ENCODE measurements at places on chromosomes 11 and 22.
A peak's percentile ranks its signal among the peaks of the same experiment; 100 is the strongest.

DNA sequence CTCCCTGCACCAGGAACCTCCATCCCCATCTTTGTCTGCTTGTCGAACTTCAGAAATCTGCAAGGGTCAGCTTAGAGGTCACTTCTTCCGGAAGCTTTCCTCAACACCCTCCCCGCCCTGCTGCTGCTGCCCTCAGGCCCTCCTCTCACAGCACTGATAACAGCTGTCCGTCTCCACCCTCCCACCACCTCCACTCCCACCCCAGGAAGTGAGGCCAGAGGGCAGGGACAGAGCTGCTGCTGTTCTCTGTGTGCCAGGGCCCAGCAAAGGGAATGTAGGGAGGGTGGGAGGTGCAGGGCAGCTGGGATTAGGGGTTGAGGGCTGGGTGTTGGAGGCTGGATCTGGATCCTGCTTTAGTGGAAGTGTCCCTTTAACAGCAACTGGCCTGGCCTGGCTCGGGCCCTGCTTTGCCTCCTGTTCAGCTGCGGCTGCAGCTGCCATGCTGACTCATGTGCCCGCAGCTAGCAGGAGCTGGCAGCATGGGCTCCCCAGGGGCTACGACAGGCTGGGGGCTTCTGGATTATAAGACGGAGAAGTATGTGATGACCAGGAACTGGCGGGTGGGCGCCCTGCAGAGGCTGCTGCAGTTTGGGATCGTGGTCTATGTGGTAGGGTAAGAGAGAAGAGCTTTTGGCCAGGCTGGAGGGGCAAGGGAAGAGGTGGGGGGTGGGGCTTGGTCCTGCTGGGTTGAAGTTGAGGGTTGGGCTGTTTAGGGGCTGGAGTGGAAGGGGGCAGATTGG is at the start of gene P2RX6:
TSS of gene P2RX6 (plus strand) at position 440 of the 740 bp plus-strand sequence. CDS start at position 450, 10 bp downstream.
- peak; percentile 72 for DNase-seq

DNA sequence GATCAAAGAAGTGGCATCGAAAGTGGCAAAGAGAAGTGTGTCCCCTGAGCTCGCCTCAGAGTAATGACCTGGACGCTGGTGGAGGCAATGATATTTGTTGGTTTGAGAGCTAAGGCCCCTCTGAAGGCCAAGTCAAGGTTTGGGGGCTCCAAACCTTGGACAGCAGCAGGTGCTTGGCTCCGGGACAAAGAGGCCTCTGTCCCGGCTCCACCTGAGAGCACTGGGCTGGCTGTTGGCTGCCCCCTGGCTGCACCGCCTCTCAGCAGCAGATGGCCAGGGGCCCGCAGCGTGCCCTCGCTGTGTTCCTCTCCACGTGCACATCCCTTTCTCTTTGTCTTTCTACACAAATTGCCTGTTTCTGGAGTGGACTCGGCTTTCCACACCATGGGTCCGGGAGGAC is 301.3 kb downstream of the NTM start:
- DNase-seq, result no peak

GRCh38 chr11:10539339-10539738 is 1.6 kb downstream of the RNF141 start:
- DNase-seq, result no peak

DNA sequence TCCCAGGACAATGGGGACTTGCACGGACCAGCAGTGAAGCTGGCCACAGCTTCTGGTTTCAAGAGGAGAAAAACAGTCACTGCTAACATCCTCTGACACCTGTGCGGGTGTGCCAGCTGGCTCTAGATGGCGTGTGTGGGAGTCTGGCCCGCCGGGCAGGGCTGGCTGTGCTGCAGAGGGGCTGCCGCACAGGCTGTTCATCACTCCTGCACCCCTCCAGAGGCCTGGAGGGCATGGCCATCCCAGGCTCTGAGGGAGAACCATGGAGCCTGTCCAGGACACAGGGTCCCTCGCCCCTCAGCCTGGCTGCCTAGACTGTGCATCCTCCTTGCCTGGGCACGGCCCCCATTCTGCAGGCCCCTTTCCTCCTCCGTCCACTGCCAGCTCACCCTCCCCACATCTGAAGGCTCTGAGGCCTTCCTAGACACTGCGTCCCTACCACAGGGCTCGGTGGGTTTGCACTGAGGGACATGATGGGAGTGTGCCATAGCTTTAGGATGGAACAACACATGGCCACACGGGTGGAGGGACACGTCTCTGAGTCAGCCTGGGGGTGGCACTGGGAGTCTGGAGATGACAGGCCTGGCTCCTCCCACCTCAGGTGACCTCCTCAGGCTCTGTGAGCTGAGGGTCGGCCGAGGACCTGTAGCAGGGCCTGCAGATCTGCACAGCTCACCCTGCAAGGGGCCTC is 42.1 kb upstream of the GNB1L start:
- DNase-seq, result no peak

GRCh38 chr22:31987218-31987617 is 42.9 kb downstream of the YWHAH start:
- DNase-seq, result no peak

GRCh38 chr11:88689548-88690240 is 352.2 kb upstream of the CTSC start:
- DNase-seq, result no peak

DNA sequence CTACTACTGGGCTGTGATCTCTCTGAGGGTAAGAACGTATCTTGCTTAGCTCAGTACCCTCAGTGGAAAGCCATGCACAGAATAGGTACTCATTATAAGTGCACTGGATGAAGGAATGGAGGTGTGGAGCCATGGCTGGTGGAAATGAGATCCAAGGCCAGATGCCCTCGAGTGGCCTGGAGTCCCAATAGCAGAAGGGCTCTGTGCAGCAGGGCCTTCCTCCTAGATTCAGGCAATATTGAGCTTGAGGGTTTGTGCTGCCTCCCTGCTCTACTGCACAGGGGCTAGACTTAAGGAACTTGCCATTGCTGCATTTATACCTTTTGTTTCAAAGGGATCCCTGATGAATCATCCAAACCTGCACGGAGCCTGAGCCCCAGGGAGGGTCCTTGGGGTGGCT is 33.6 kb upstream of the TUB start:
- no peak for DNase-seq

GRCh38 chr22:50041361-50042065 is 16.6 kb downstream of the TTLL8 start:
- DNase-seq, result no peak

- DNase-seq, result peak; percentile 6
These were observed 13.7 kb downstream of the GDPD4 start for GRCh38 chr11:77287615-77288273.

DNA sequence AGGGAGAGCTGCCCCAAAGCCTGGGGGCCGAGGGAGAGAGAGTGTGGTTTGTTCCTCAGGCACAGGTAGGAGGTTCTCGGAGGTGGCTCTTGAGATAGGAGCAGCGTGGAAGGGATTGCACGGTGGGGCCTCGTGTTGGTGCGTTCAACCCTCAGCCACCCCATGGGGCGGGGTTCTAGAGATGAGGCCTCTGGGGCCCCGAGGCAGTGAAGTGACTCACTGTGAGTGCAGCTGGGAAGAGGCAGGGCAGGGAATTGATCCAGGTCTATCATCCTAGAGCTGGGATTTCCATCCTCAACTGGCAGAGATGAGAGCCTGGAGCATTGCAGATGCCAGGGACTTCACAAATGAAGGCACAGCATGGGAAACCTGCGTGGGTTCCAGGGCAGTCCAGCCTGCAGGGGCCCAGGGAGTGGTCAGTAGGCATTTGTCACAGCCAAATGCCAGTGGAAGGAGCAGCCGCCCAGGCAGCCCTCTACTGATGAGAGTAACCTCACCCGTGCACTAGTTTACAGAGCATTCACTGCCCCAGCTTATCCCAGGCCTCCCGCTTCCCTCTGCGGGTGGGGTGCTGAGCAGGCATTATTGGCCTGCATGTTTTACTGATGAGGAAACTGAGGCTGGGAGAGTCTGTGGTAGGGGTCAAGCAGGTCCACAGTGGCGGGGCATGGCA is 5.1 kb upstream of the SMARCB1 start:
- no peak for DNase-seq

DNA sequence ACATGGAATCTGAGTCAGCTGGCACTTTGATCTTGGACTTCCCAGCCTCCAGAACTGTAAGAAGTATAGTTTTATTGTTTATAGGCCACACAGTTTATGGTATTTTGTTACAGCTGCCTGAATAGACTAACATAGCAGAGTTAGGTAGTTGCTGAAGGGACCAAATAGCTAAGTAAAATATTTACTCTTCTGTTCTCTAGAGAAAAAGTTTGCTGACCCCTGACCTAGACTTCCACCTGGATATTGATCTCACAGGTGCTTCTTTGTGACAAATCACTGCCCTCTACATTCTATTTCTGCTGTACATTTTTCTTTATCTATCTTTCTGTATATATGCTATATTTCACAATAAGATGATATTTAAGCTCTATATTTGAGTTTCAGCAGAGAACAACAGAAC is 212.5 kb downstream of the CSNK2A3 start:
- DNase-seq, result no peak

DNA sequence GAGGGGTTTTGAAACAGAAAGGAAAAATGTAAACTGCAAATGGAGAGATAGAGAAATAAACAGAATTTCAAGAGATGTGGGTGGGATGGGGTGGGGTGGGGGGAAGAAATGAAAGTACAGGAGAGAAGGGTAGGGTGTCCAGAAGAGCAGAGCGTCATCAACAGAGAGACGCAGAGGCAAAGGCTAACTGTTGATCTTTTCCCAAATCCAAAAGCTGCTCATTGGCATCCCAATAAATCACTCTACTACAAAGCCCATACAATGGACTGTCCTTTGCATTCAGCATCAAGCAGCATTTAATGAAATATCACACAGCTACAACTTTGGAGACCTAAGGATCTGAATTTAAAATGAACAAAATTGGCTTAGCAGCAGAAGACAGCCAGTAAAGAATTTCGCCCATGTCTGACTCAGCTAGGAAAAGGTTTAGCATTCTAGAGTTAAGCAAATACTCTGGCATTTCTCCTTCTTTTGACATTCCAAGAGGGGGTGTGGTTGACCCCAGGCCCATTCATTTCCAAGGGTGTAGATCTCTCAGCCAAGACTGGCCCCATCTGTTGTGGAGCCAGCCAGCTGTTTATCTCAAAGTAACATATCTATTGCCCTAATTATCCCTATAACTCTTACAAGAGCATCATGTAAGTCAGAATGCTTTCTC is 1.5 kb downstream of the RAB30 start:
- DNase-seq, result peak; percentile 17

- DNase-seq, result no peak
These were observed 17.0 kb downstream of the MMP10 start for GRCh38 chr11:102763440-102763839.

GRCh38 chr22:39149915-39150847 is 2.3 kb downstream of the CBX7 start:
- no peak for DNase-seq

GRCh38 chr11:98180511-98180910 is 840.2 kb upstream of the CNTN5 start:
- DNase-seq, result no peak

DNA sequence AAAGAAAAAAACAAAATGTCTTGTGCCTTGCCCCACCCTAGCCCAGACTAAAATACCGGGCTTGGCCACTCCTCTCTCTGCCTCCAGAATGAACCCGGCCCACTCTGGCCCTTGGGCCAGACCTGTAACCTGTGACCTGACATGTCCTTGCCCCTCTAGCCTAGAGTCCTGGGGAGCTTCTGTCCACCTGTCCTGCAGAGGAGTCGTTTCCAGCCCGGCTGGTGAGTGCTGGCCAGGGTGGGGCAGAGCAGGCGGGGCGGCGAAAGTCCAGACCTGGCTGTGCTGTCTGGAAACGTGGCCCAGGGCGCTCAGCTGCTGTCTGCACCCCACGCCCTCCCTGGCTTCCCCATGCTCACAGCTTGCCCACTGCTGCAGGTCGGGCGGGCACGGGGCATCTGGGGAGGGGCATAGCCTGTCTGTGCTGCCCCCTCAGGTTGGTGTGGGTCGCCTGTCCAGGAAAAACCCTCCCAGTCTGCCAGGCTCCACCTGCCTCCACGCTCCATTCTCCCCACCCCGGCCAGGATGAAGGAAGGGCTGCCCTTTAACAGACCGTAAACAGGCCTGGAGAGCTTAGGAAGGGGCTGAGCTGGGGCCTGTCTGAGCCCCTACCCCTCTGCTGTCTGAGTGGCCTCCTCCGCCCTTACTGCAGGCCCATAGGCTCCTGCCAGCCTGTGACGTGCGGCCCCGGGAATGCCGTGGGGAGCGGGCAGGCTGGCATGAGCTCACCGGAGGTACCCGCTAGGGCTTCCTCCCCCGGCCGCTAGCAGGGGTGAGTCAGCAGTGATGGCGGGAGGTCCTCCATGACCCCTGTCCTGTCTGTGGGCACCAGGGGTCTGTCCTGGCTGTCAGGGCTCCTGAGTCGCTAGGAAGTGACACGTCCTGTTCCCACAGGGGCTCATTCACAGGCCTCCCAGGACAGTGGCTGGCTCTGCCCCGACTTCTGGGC is 1.9 kb downstream of the CD151 start:
- peak; percentile 98 for DNase-seq

GRCh38 chr22:44535362-44536095 is 37.5 kb upstream of the RTL6 start:
- DNase-seq, result no peak

- peak; percentile 52 for DNase-seq
These were observed 3.0 kb upstream of the CHRNA10 start for GRCh38 chr11:3674189-3674588.

DNA sequence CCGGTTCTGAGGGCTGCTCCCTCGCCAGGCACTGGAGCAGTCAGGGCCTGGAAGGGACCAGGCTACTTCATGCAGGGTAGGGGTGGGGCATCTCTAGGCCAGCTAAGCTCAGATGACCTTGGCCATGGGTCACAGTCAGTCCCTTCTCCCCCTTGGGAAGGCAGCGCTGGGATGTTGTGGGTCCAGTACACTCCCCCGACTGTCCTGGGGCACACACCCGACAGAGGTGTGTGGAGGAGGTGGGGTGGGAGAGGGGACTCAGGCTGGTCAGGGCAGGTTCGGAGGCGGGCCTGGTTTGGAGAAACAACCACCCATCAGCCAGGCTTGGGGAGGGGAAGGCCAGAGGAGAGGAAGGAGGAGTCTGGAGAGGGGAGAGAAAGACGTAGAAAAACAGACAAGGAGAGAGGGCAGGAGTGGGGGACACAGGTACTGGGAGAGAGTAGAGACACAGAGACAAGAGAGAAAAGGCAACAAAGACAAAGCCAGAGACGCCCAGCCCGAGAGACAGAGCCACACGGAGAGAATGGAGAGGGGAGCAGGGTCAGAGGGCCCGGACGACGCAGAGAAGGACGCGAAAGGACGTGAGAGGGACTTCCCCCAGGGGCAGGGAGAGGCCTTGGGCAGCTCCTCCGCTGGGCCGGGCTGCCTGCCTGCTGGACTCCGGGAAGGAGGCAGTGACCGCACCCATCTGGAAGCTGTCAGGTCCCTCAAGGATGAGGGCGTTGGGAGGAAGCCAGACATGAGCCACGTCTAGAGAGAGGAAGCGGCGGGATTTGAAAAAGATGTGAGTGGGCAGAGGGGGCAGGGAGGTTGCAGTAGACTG is 30.6 kb upstream of the TSKU start:
- no peak for DNase-seq

DNA sequence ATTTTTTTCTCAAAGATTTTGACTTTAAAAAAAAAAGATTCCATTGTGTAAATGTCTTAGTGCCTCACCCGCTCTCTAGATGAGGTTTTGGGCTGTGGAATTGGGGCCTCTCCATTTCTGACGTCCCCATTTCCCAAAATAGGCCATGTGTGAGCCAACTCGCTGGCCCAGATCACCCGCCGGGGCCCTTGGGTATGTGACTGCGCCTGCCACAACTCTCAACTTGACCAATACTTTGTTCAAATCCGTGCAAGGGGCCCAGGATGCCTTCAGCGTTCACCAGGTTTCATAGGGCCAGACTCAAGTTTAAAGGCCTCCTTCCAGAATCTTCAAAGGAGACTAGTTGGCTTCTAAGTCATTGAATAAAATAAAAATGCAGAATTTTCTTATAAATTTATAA is 96.0 kb downstream of the DHCR7 start:
- DNase-seq, result no peak

GRCh38 chr11:131816051-131816450 is 445.6 kb downstream of the NTM start:
- no peak for DNase-seq

GRCh38 chr22:26768952-26769351 is 111.6 kb downstream of the MIAT start:
- no peak for DNase-seq

Data from Caki2 (cell line).